ENCODE measurements at places on chromosomes 2 and 18.

DNA sequence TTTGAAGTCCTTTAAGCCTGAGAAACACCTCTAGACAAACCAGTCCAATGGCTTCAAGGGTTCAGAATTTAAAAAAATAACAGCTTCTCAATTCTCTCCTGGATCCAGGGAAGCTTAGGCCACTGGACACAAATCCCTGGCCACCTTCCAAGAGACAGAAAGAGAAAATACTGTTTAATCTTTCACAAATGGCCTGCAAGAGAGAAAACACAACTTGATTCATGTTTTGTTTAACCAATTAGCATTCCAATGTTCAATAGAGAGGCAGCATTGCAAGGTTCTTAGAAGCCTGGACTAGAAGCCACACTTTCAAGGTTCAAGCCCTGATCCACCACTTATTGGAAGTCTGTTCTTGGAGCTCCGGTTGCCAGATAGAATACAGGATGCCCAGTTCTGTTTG, 109.0 kb upstream of the PARD3B start:
- no peak for DNase-seq

DNA sequence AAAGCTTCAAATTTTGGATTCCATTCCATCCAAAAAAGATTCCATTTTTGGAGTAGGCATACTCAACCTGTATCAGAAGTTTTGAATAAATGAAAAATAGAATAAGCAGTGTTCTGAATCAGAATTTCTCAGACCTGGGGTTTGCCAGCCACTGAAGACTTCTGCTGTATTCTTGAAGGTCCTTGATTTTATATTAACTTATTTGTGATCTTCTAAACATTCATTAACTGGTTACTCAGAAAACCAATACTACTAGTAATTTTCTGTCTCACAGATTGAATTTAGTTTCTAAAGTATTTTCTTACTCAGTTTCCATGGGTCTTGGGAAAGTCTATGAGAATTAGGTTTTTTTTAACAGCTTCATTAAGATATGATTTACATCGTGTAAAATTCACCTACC, 60.9 kb downstream of the RIF1 start:
- DNase-seq = no peak

DNA sequence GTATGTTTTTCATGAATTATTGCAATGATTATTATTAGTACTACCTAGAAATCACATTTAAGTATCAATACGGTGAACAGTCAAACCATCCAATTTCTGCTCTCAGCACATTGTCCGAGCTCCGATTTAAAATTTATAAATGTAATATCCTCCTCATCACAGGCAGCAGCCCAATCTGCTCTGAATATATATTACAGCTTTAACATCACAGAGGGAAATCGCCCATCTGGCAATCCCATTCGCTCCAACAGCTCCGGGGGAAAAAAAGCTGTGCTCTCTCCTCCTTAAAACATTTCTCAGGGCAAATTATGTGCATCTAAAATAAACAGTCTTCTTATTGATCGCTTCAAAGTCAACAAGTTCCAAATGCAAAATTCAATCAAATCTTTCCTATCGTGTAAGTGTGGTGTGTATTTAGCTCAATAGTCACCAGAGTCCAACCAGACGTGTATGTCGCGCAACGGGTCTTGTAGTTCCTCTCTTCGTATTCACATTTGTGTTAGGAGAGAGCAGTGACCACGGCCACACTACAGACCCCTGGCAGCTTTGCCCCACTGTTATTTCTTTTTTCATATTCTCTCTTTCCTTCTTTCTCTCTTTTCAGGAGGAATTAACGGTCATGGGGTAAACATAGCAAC, 2.4 kb downstream of the FIGN start:
- DNase-seq = no peak

DNA sequence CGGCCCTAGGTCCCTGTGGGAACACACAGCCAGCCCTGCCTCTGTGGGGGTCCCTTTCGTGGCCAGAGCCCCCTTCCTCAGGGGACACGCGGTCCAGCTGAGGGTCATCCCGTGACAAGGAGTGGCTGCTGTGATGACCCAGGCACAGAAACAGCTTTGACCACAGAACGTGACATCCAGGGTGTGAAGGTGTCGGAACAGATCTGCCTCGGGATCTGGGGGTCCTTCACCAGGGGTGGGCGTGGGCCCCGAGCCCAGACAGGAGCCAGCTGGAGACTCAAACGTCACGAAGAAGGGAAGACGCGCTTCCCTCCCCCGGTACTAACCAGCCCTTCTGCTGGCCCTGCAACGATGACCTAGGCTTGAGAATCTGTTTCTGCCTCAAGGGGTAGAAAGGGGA, 75.9 kb downstream of the NFATC1 start:
- no peak for DNase-seq

DNA sequence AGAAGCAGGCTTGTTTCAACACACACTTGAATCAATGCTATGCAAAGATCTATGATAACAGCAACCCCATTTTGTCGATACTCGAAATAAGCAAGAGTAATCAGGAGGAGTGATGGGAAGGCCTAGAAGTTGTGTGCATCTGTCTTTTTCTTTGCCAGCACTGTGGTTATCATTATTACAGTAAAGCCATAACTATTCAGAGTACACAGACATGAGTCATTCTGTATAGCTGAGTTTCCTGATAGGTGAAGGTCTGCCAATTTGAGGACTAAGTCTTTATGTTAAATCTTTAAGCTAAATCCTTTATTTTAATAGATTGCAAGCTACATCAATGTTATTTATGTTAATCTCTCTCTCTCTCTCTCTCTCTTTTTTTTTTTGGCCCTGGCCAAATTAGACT, 1344.4 kb upstream of the CELF4 start:
- DNase-seq = no peak
